ENCODE measurements at places on chromosomes 3 and 15.

DNA sequence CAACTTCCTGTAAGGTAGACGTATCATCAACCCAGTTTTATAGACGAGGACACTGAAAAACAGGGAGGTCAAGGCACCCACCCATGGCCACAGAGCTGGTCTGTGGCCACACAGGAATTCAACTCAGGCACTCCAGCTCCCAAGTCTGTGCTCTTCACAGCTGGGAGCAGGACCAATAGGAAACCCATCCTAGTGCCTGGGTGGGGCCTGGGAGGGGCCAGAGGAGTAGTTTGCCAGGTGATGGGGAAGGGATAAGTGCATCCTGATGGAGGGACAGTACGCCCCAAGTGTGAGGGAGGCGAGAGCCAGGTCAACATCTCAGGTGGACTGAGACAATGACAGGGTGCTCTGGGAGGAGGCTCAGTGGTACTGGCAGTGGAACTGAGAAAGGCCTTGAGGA lies 22.0 kb downstream of the KIF9 start:
- no peak for DNase-seq

GRCh38 chr3:12002912-12003311 lies 1.3 kb upstream of the SYN2 start:
- DNase-seq = no peak

DNA sequence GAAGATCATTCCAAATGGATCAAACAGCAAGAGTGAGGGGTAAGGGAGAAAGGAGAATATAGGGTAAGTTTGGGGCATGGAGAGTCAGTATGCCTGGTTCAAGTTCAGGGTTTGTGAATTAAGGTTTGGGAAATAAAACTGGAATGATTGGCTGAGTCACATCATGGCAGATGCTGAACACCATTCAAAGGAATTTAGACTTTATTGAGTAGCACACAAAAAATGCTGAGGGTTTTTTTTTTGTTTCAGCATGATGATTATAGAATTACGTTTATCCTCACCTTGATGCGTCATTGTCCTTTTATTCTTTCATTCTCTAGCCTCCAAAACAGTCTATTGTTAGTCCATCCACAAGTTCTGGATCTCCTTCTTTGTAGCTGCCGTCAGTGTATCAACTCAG lies 220.0 kb upstream of the UMPS start:
- DNase-seq = no peak

- no peak for DNase-seq
Observed at GRCh38 chr3:141529717-141530414, 43.0 kb downstream of the RASA2 start.

GRCh38 chr3:24355806-24356205 lies 138.8 kb downstream of the THRB start:
- DNase-seq = no peak

GRCh38 chr15:40449275-40449674 lies 8.5 kb downstream of the BAHD1 start:
- no peak for DNase-seq

GRCh38 chr3:2061360-2061759 lies 37.3 kb upstream of the CNTN4 start:
- no peak for DNase-seq

DNA sequence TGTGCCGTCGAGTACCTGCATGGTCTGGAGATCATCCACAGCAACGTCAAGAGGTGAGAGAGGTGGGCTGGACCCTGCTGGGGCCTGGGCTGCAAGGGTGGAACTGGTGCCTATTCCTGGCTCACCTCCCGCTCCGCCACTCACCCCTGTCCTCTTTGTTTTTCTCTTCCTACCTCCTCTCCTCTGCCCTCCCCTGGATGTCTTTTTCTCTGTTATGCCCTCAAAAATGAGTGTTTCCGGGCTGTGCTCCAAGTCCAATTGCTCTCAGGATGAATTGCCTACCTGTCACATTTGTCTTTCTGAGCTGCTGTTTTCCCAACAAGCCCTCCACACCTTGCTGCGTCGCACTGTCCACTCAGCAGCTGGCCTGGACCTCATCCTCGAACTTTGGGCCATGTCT lies 28.5 kb upstream of the TATDN2 start:
- DNase-seq = no peak
